ENCODE measurements at places on chromosomes 2 and 18. TPM values are rescaled to one million over a fixed set of nuclear protein-coding genes. Genes with fewer than 3 reads are reported as not detected.

DNA sequence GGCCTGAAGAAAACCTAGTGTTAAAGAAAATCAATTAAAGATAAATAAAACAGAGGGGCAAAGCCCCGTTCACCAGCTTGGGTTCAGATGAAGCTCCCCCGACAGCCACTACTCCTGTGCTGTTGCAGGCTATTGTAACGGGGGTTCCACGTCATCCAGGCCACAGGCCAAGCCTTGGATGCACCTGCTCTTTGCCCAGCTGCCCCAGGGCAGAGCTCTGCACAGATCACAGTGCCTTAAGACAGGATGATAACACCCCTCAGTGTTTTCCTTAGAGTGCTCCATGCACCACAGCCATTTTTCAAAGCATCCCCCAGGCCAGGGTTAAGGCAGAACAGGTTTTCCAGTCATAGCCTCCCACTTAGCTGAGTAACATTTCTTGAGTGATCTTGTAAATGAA, 32.0 kb downstream of the FASTKD2 start:
- H3K4me3 ChIP-seq = no peak overlapping the region
- H3K27me3 ChIP-seq = no peaks in the 10 kb centered on the region
- peaks cover 7% of the 10 kb centered on the region for H3K4me1 ChIP-seq
- no peak for DNase-seq
- H3K27ac ChIP-seq = no peak overlapping the region
- no peaks in the 10 kb centered on the region for H3K36me3 ChIP-seq

DNA sequence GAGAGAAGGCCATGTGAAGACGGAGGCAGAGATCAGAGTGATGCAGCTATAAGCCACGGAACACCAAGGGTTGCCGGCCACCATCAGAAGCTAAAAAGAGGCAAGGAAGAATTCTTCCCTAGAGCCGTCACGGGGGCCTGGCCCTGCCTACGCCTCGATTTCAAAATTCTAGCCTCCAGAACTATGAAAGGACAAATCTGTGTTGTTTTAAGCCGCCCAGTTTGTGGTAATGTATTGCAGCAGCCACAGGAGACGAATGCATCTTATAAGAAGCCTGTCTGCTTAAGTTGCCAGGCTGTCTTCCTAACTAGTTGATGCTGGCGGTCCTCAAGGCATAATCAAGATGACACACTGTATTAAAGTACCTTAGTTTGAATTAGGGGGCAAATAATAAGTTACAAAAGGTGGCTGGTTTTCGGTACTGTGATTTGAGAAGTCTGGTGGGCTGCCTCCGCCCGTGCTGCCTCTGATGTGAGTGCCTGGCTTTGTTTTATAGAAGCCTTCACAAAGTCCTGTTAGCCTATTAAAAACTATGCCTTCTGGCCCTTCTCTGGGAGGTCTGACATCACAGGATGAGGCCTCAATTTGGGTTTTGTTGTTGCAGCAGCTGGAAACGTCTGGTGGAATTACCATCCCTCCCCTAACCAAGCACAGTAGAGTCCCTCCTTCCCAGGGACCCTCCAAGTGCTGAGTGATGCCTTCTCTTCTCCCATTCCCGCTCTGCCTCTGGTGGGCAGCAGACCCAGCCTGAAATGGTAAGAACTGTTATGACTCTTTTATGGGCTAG, 53.6 kb downstream of the SRD5A2 start:
- no peak for DNase-seq
- no peak overlapping the region for H3K27ac ChIP-seq
- no peaks in the 10 kb centered on the region for H3K4me1 ChIP-seq
- H3K36me3 ChIP-seq = no peaks in the 10 kb centered on the region
- no peak overlapping the region for H3K4me3 ChIP-seq
- no peaks in the 10 kb centered on the region for H3K27me3 ChIP-seq

- no peaks in the 10 kb centered on the region for H3K4me1 ChIP-seq
- H3K27ac ChIP-seq = no peak overlapping the region
- no peaks in the 10 kb centered on the region for H3K36me3 ChIP-seq
- DNase-seq = no peak
Observed at GRCh38 chr2:160168878-160169277, 31.2 kb downstream of the ITGB6 start.

GRCh38 chr2:66489436-66489835, 54.5 kb downstream of the MEIS1 start:
- no peak for DNase-seq
- H3K27ac ChIP-seq = no peak overlapping the region
- H3K27me3 ChIP-seq = no peaks in the 10 kb centered on the region
- H3K36me3 ChIP-seq = no peaks in the 10 kb centered on the region
- no peaks in the 10 kb centered on the region for H3K4me1 ChIP-seq
- H3K4me3 ChIP-seq = no peak overlapping the region

- no peak for DNase-seq
- H3K4me3 ChIP-seq = no peak overlapping the region
- peaks cover 7% of the 10 kb centered on the region for H3K4me1 ChIP-seq
- H3K27ac ChIP-seq = no peak overlapping the region
Observed at GRCh38 chr2:7666596-7667259, 749.5 kb downstream of the RNF144A start.

The TMEM37 gene
- not detected for polyA plus RNA-seq

The LYG2 gene
- polyA plus RNA-seq = not detected

GRCh38 chr18:34787931-34788532, 77.9 kb downstream of the DTNA start:
- no peaks in the 10 kb centered on the region for H3K27me3 ChIP-seq
- no peaks in the 10 kb centered on the region for H3K4me1 ChIP-seq
- H3K27ac ChIP-seq = no peak overlapping the region
- DNase-seq = peak; percentile 14
- H3K4me3 ChIP-seq = no peak overlapping the region
